Stimulated activated CD8-positive, alpha-beta memory T cell treated with anti-CD3 and anti-CD28 coated beads, Interleukin-2, amount 100 ng/mL, for 1 hour (primary cell): ENCODE measurements at places on chromosomes 7 and 10.

- DNase-seq, result no peak
Measured at GRCh38 chr7:17304926-17305325, 6.5 kb downstream of the AHR start.

GRCh38 chr7:93910076-93910994 is 4.0 kb downstream of the GNGT1 start:
- DNase-seq, result no peak

GRCh38 chr10:89954787-89955566 is 253.6 kb downstream of the KIF20B start:
- DNase-seq, result no peak

- DNase-seq, result no peak
Measured at GRCh38 chr7:5671046-5671445, 110.4 kb downstream of the RNF216 start.

DNA sequence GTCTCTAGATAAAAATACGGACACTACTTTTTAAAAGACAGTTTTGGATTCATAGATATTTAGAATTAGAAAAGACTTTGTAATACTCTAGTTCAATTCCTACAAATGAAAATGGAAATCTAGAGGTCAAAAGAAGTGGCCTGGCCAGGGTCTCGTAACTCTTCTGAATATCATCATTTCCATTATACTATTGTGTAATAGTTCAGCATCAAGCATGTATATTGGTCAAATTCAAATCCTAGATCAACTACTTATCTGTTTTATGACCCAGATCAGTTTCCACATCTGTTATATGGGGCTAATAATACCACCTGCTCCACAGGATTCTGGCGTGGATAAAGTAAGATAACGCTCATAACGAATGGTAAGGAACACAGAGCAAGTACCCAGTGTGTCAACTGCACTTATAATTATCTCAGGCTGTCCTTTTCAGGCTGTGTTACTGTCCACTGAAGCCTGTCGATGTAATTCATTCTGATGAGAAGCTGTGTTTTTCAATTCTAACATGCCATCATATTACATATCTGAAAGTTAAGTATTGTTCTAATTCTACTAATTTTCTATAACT is 54.3 kb downstream of the ARHGAP21 start:
- DNase-seq, result no peak

DNA sequence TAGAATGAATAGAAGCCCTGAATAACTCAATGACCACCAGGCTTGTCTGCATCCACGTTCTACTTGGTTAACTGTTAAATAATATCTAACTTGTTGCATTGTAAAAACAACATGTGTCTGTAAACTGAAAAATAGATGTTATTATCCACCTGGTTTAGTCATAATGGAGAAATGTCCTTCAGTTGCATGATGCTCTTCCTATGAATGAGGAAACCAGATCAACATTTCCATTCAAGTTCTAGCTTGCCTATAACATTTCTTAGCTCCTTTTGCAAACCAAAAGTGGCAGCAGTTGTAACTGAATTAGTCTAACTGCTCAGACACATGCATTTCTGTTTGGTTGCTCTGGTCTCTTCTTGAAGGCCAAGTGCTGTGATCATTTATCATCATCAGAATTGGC is 62.9 kb upstream of the BET1 start:
- DNase-seq, result no peak

GRCh38 chr7:3294432-3295100 is 6.5 kb upstream of the SDK1 start:
- DNase-seq, result no peak

GRCh38 chr7:151083824-151084160 is 499 bp upstream of the TMUB1 start:
- no peak for DNase-seq

DNA sequence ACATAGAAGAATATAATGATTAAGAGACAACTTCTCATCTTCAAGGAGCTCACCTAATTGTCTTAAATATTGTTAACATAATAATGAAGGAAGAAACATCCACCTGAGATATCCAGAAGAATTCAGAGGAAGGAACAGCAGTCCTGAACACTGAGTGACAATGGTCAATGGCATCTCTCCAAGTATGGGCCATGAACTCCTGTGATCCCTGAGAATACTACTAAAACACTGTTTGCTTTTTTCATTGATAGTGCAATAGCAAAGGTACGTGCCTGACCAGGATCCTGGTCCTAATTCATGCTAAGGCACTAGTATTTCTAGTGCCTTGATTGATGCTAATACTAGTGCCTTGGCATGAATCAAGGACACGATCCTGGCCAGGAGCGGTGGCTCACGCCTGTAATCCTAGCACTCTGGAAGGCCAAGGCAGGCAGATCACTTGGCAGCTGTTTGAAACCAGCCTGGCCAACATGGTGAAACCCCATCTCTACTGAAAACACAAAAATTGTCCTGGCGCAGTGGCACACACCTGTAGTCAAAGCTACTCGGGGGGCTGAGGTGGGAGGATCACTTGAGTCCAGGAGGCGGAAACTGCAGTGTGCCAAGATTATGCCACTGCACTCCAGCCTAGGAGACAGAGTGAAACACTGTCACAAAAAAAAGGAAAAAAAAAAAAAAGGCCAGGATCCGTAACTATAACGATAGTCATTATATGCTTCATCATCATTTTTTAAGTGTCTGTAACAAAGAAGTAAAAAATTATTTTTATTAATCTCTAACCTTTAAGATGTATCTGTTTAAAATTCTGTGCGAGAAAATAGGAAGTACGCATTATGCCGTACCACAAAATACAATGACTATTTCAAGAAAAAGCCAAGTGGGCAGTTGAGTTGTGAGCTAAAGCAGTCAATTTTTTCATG is 49.1 kb downstream of the SRPK2 start:
- no peak for DNase-seq

GRCh38 chr10:114753126-114753525 is 68.5 kb upstream of the FHIP2A start:
- DNase-seq, result no peak

DNA sequence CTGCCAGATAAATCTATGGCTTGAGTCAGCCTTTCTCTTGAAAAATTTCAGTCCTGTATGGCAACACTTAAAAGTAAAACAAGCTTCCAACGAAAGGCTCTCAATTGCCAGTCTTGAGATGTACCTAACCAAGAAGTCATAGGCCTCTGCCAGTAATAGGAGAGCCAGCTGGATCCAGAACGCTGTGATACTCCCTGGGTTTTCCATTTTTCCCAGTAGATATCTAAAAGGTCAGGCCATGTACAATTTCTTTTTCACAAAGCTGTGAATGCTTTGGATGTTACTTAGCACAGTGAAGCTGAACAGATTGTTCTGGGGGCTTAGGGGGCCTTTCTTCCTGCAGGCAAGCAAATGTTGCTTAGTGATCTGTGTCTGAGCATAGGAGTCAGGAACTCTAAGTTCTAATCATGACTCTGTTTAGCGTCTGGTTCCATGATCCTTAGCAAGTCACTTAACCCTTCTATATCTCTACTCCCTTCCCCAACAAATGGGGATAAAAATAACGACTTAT is 86.5 kb downstream of the ARMH3 start:
- DNase-seq, result no peak

GRCh38 chr7:77444123-77444522 is 28.0 kb upstream of the GSAP start:
- DNase-seq, result no peak

GRCh38 chr7:32116436-32116835 is 46.2 kb upstream of the PDE1C start:
- DNase-seq, result no peak

DNA sequence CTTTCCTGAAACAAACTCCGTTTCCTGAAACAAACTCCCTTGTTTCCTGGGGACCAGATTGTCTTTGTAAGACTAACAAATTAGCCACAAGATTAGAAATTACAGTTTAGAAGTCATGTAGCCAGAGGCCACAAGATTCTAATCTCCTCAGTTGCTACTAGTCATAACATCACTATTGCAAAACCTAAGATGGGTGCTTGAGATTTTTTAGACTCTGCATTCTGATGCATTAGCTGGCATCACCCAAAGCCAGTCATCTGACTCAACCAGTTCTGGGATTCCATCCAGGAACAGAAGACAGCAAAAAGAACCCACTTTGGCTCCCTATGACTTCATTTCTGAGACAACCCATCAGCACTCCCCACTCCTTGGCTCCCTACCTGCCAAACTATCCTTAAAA is 367.9 kb upstream of the MBL2 start:
- DNase-seq, result no peak

DNA sequence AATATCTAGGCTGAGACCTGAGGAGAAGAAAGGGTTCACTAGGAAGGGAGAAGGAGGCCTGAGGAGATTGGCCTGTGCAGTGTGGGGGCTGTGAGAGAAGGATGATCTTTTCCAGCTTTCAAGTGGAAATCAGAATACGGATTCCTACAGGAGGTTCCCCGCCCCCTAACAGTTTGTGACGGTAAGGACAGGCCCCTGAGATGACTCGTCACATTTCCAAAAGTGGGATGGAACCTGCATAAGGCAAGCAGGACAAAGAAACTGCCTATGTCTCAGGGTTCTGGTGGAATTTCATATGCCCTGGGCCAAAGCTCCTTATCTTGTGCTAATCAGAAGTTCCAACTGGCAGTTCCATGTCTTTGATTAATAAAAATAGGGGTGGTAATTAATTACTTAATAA is 275.6 kb downstream of the SNX10 start:
- DNase-seq, result no peak

DNA sequence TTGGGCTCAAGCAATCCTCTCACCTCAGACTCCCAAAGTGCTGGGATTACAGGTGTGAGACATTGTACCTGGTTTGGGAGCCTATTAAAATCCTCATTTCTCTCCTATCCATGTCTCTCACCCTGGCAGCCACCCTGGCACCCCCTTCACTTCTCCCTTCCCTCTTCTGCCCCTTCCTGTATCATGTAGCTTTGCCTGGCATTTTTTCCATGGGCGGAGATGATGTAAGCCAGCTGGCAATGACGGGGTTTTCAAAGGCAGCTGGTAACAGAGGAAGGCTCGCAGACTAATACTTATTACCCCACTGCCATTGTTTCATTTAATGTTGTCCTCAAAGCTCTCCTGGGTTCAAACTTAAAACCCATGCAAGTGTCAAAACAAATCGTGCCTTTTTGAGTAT is 61.9 kb downstream of the RGS10 start:
- no peak for DNase-seq

GRCh38 chr10:23399701-23400144 is 39.2 kb upstream of the OTUD1 start:
- no peak for DNase-seq

DNA sequence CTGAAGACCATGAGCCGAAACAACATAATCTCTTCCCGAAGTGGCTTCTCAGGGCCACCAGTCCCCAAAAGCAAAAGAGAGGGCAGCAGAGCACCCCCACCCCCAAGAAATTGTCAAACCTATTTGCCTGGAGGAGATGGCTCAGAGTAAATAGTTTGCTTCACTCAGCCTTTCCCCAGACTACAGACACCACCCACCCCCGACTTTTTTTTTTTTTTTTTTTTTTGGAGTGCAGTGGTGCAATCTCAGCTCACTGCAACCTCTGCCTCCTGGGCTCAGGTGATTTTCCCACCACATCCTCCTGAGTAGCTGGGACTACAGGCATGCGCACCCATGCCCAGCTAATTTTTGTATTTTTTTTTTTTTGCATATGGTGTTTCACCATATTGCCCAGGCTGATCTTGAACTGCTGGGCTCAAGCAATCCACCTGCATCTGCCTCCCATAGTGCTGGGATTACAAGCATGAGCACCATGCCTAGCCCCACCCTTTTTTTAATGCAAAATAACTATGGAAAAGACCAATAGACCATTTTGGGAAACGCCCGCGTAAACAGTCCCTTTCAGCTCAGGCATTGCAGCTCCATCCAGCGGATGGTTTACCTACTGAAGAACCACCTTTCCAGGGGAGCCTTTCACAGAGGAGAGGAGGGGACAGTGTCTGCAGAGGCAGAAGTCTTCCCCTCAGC is 9.7 kb downstream of the ZMIZ1 start:
- no peak for DNase-seq

GRCh38 chr7:7321681-7322080 is 139.3 kb downstream of the C1GALT1 start:
- DNase-seq, result no peak

GRCh38 chr7:27152816-27153442 is 546 bp upstream of the HOXA3 start:
- DNase-seq, result no peak

- DNase-seq, result no peak
Measured at GRCh38 chr7:140940898-140941297, 16.2 kb upstream of the BRAF start.

GRCh38 chr10:49539320-49539885 is 482 bp upstream of the ERCC6 start:
- peak; percentile 0 for DNase-seq

- DNase-seq, result no peak
Measured at GRCh38 chr7:101112233-101112632, 14.7 kb upstream of the SERPINE1 start.

- DNase-seq, result no peak
Measured at GRCh38 chr10:25177093-25177753, 2.4 kb downstream of the GPR158 start.

- DNase-seq, result no peak
Measured at GRCh38 chr10:123165445-123166072, 11.4 kb downstream of the BUB3 start.

DNA sequence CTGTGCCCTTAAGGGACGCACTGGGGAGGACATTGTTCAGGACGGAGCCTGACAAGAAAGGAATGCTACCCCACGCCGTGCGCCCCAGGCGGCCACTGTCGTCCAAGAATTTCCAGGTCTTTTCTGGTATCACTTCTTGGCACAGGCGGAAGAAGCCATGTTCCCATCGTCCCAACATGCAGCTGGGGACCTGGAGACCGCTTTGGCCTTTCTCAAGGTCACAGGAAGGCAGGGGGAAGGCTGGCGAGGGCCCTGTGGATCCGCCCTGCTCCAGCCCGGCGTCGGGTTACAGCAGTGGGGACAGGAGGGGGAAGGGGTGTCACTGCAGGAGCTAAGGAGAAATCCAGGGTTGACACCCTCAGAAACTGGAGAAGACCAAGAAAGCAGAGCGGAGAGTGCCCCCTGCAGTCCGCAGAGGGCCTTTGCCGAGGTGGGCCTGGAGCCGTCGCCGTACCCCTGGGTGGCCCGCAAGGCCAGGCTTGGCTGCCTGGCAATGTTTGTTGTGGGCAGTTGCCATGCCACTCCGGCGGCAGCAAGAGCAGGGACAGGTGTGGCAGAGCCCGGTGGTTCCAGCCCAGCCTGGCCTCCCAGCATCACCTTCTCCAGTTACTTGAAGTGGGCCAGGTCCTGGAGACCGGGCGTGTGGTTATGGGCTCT is 104.1 kb downstream of the LHPP start:
- DNase-seq, result no peak

GRCh38 chr7:157849726-157850125 is 512.9 kb downstream of the DNAJB6 start:
- DNase-seq, result no peak
